ENCODE measurements at places on chromosomes 7 and 10.
A peak's percentile ranks its signal among the peaks of the same experiment; 100 is the strongest.

DNA sequence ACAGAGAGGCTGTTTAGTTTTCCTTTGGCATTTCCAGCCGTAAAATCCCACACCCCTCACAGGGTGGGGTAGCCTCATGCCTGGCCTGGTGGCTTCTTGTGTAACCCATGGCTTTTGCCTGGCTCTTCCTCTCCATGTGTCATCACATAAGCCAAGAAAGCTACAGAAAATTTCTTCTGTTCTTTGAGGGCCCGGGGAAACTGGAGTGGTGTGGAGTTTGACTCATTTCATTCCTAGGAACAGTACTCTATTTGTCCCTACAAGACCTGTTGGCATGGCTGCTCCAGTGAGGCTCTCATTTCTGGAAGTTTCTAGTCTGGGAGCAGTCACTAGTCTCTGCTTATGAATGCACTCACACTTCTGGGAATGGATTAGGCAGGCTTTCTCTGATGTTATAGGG, 523.9 kb downstream of the SUGCT start:
- no peak for DNase-seq

DNA sequence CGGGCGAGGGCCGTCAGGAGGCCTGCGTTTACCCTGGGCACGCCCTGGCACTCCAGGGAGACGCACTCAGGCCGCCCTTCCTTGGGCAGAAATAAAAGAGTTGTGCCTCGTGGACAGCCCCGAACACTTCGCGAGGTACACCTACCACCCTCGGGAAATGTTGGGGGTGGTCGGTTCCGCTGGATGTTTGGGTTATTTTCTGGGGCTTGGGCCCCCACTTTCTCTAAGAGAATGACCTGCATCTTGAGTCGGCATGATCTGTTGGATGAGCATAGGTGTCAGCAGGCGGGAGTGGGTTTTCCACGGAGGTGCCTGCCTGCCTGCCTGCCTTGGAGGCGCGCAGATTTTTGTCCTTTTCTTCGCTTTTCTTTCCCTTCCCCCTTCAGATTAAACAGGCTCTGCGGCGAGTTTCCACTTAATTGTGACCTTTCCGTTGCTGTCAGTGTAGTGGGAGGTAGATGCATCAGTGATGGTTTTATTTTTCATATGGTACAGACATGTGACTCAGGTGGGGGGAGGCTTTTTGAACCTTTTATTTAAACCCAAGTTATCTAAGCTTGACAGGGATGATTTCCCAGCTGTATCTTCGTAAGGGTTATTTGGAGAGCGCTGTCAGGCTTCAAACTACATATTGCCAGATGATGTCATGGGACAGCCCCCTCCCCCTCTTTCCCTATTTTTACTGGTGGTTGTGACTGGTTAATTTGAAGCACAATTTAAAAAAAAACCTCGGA, 661 bp downstream of the HECTD2 start:
- DNase-seq = peak; percentile 17

DNA sequence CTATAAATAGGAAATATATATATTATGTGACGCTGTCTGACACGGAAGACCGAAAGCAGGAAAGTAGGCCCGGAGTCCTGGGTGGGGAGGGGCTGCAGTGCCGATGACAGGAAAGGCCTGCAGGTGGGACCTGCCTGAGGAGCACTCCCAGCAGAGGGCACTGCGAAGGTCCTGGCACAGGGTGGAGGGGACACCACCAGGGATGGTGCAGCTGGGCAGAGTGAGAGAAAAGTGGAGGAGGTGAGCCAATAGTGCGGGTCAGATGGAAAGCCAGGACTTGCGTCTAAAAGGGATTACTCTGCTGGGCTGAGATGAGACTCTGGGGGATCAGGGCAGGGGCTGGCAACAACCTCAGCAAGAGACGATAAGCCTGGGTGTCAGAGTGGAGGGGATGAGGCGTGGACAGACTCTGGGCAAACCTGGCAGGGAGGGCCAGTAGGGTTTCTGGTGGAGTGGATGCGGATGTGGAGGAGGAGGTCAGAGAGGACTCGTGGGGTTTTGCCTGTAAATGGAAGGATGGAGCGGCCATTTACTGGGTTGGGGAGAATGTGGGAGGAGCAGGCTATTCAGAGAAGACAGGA, 118.2 kb upstream of the ZNF746 start:
- no peak for DNase-seq

GRCh38 chr10:74047304-74047703, 49.4 kb downstream of the VCL start:
- DNase-seq = no peak

- no peak for DNase-seq
Measured at GRCh38 chr10:122191936-122192541, 79.1 kb upstream of the BTBD16 start.

DNA sequence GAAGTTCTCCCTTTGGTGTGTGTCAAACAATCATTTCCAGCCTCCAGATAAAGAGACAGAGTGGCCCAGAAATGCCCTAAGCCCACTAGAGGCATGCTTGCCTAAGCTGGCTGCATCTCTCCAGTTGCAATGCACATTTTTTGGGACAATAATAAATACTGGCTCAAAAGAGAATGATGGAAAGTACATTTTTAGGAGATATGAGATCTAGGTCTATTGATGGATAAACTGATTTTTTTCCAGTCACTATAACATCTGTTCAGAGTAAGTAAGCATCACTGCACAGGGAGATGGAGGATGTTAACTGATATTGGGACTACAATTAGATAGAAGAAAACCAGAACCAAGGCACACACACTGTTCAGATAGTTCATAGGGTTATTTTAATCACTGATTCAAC, 553.0 kb downstream of the GRM8 start:
- no peak for DNase-seq

DNA sequence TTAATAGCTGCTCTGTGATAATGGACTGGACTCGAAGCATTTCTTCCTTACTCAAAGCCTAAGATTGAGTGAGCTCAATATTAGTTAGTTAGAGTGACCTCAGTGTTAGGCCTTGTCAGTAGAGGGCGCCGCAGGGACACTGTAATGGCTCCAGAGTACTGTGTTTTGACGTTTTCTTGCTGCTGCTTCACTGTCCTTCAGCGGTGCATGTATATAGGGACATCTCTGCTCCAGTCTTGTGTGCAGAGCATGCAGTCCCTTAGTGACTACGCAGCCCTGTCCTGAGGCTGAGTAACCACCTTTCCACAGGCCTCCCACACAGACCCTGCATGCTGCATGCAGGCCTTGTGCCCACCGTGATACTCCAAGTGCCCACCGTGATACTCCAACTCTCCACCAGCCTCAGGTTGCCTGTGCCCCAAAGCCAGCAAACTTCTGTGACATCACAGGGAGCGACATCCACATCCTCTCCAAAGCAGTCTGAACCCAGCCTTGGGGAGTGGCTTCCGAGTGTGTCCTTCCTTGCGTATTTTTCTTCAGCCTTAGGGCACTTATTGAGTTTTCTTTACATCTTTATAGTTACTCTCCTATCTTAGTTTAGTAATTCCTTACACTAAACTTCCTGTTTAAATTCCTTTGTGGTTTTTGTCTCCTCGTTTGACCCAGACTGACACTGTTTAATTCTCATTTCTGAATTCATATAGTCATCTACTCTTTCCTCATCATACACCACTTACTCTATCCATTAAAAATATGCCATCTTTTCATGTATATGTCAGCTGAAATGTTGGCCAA, 118.2 kb downstream of the JAZF1 start:
- peak; percentile 43 for DNase-seq

GRCh38 chr7:30877993-30878392, 33.7 kb upstream of the AQP1 start:
- DNase-seq = no peak

DNA sequence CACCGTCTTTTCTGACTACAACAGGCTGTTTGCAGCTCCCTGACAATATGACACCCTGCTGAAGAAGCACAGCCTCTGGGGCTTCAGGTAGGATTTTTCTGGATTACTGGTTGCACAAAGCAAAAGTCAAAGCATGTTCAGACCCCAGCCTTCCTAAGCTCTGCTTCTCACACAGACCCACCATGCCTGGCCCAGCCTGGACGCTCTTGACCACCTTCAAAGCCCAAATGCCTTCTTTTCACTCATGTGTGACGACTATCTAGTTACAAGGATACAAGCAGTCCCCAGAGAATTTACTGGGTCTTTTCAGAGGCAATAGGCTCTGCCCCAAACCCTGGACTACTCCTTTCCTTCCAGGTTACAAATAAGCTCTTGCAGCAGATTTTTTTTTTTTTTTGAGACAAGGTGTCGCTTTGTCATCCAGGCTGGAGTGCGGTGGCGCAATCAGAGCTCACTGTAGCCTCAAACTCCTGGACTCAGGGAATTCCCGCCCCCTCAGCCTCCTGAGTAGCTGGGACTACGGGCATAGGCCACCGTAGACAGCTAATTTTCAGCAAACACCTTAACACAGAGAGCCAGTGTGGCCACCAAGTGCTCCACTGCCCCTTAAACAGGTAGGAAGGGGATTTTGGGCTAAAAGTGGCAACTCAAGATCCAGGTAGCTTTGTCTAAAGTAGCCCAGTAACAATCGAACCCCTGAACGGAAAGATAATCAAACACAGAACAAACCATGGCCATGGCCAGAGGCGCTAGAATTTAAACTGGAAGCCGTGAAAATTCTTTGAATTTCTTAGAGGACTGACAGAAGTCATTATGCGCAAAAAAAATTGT, 16.2 kb downstream of the SVIL start:
- DNase-seq = no peak

DNA sequence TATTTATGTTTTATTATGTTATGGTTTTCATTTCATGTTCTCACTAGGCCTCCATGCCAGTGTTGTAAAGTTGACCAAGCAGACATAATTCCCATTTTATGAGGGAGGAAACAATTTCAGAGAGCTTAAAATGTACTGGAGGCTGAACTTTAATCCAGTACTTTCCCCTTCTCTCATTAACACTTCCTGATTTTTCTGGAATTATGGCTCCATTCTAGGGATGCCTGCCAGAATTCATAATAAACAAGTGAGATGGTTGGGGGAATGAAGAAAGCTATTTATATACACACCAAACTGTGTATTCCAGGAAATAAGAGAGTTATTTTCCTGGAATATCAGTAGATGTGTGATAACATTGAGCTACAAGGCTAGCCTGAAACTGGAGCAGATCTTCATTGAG, 6.9 kb downstream of the TMEM236 start:
- DNase-seq = no peak

- DNase-seq = no peak
Measured at GRCh38 chr7:294440-295154, 4.6 kb downstream of the FOXL3 start.

GRCh38 chr7:45258533-45259226, 101.1 kb downstream of the RAMP3 start:
- DNase-seq = no peak

GRCh38 chr10:6112893-6113292, 24.1 kb downstream of the RBM17 start:
- no peak for DNase-seq

GRCh38 chr7:151784853-151785680, 91.8 kb downstream of the PRKAG2 start:
- no peak for DNase-seq

DNA sequence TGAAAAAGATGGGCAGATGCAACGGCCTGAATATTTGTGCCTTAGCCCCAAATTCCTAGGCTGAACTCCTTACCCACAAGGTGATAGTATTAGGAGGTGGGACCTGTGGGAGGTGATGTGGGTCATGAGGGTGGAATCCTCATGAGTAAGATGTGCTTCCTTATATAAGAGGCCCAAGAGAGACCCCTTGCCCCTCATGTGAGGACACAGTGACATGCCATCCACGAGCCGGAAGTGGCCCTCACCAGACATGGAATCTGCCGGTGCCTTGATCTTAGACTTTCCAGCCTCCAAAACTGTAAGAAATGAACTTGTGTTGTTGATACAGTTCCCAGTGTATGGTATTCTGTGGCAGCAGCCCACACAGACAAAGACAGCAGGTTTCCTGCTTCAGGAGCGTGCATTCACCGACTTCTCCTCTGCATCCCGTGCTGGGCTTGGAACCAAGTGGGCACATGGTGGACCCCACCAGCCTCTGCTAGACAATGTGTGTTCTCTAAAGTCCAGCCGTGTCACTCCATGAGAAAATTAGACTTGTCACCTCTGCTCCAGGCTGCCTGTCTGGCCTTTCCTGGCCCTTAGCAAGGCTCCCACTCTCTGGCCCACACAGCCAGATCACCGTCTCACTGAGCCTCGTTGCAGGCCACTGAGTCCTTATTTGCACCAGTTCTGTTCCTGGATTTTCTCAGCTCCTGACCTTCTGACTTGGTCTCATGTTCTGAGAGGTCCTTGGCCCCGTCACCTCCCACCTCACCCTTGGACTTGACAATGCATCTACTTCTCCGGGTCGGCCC, 52.9 kb upstream of the CACUL1 start:
- no peak for DNase-seq

- no peak for DNase-seq
Measured at GRCh38 chr7:44368885-44369284, 43.5 kb upstream of the CAMK2B start.

DNA sequence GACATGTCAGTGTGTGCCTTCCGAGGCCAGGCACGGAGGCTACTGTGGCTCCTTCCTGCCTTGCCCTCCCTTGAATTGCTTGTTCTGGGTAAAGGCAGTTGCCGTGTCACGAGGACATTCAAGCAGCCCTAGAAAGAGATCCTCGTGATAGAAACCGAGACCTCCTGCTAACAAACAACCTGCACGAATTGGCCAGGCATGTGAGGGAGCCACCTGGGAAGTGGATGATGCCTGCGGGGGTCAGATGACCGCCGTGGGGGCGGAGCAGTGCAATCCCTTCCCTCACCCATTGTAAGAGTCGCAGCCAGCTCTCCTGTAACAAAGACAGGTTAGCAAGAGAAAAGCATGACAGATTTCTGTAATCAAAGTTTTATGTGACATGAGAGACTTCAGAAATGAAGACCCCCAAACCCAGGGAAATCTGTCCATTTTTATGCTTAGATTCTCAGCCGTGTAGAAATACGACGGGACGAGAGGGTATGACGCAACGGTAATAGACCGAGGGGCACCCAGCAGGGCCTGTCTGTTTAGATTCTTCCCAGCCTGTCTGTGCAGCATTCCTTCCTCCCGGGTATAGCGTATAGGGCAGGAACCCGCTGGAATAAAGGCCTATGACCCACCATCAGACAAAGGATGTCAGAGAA, 241.7 kb downstream of the GATA3 start:
- DNase-seq = no peak

DNA sequence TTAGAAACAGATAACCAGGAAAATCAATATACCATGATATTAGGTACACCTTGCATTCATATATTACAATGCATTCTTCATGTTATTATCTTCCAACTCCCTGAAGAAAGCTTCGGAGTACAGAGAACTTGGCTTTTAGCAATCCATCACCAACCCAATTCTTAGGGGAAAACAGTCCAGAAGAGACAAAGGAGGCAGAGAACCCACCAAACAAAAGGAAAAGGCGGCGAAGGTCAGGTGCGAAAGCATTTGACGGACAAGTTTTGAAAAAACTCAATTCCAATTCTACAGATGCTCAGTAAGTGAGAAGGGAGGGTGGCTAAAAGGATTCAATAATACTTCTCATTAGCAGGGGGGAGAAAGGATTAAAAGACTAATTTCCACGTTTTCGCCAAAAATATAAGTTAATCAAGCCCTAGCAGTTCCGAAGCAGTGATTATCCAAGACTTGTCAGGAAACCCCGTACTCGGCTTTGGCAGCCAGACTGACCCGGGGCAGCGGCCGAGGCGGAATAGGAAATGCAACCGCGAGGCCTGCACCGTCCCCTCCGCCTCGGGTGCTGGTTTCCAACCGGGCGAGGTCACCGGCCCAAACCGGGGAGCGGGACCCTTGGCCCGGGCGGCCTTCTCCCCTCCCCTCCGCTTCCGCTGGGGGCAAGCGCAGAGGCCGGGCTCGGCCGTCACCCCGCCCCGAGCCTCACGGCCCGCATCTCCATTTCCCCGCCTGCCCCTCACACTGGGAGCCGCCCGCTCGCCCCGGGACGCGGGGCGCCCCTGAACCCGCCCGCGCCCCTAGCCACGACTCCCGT, 747 bp downstream of the GDI2 start:
- DNase-seq = peak; percentile 46

GRCh38 chr7:158495786-158496185, 91.8 kb downstream of the PTPRN2 start:
- no peak for DNase-seq
